ENCODE measurements at places on chromosomes 11 and 22.

DNA sequence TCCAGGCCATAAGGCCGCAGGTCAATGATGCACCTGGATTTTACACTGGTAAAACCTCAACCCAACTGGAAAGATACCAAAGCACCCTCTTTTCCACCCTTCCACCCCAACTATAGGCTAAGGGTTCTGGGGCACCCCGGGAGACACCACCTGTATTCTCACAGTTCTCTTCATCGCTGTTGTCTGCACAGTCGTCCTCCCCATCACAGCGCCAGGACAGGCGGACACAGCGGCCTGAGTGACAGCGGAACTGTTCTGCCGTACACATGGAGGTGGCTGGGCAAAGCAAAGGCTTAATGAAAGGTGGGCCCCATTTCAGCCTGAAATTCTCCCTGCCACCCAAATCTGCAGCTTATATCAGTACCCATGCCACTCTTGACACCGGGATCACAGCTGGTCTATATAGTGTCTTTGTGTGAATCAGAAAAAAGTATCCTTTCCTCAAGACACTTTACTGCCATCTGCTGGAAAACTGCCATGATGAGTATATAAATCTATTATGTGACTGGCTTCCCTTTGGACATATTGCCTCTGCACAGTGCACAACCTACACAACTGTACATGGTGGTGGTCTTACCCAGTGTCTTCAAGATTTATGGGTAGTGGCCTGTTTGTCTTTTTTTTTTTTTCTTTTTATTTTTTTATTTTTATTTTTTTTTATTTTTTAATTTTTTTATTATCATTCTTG, 21.5 kb downstream of the LRP4 start:
- peak; percentile 29 for DNase-seq

- DNase-seq, result no peak
Measured at GRCh38 chr11:119367661-119368120, 13.8 kb downstream of the USP2 start.

DNA sequence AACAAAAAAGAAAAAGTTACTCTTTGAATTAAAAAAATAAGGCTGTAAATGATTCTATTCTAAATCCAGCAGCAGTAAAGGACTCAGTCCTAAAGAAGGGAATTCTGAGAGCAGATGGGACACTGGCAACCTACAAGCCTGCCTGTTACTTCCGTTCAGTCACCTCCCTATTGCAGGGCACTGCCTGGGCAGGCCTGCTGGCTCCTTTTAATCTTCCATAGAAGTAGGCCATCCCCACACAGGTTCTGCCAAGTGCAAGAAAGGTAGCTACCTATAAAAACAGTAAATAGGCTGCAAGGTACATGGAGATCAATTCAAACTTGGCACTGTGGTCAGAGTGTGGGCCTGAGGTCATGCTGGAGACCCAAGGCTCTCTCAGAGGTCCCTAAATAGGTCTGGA, 136.4 kb downstream of the TRIM44 start:
- DNase-seq, result no peak

GRCh38 chr22:29737251-29738117, 17.7 kb downstream of the CABP7 start:
- no peak for DNase-seq

- DNase-seq, result no peak
Measured at GRCh38 chr22:17097701-17098100, 12.9 kb downstream of the IL17RA start.

DNA sequence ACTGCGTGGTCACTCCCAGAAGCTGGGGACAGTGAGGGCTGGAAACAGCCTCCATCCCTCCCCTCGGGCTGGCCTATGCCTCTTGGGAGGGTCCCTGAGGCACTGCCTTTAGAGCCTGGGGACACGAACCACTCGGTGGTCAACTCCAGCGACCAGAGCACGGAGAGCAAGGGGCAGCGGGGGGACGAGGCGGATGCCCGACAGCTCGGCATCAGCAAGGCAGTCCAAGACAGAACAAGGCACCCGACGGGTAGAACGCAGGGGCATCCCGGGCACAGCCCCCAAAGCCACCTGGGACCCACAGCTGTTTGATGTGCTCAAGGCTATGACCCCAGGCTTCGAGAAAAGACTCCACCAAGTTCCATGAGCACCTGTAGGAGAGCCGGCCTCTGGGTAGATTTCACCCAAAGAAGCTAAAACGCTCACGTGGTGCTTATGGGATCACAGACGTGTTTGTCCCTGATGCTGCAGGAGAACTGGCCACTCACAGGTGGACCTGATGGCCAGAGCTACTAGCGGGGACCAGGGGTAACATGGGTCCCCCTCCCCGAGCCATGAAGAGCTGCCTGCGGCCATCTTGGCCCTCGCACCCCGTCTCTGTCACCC, 510 bp upstream of the LSP1 start:
- no peak for DNase-seq

- no peak for DNase-seq
Measured at GRCh38 chr11:18253233-18253632, 4.8 kb upstream of the SAA2 start.

DNA sequence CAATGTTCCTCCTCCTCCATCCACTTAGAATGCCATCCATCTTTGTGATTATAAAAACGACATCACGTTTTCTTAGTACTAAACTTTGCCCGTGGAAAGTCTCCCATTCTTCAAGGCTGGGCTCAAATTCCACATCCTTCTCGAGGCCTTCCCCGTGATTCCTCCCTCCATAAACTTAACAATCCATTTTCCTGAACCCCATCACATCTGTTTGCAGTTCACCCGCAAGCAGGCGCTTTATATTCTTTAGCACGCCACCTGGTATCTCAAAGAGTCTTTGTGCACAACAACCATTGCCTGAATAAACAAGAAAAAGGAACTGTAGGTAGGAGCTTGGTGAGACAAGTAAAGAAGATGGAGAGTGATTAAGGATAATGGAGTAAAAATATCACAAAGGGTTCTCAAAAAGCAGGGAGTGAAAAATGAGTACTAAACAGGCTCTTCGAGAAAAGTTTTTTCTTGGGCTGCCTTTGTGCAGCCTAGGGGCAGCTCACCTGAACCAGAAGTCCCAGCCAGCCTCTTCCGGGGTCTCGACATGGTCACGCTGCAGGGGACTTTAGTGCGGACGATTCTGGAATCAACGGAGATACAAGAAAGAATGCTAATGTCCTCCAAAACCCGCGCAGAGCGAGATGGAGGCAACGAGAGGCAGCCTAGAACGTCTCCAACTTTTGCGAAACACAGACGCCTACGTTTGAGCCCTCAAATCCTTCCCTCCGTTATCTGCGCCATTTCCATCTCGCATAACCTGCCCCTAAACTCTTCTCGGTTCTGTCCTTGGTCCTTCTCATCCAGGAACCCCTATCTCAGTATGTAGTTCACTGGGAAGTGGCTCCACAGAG, 585 bp downstream of the THYN1 start:
- DNase-seq, result no peak

DNA sequence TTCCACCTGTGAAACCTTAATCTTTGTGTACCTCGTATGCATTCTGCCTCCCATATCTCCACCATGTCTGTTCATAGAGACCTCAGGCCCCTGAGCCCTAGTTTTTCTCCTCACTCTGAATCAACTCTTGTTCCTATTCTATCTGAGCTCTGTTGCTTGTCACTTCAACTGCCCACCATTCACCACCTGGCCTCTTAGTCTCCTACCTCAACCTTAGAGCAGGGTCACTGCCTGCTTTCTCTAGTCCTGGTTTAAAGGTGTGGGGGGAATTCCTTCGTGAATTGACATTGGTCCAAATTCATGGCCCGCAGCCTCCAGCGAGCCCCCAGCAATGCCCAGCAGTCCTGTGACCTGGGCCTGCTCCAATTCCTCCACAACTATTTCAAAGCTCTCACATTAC, 39.4 kb upstream of the TUB start:
- DNase-seq, result no peak

GRCh38 chr11:111654601-111655000, 52.4 kb downstream of the SIK2 start:
- DNase-seq, result no peak

DNA sequence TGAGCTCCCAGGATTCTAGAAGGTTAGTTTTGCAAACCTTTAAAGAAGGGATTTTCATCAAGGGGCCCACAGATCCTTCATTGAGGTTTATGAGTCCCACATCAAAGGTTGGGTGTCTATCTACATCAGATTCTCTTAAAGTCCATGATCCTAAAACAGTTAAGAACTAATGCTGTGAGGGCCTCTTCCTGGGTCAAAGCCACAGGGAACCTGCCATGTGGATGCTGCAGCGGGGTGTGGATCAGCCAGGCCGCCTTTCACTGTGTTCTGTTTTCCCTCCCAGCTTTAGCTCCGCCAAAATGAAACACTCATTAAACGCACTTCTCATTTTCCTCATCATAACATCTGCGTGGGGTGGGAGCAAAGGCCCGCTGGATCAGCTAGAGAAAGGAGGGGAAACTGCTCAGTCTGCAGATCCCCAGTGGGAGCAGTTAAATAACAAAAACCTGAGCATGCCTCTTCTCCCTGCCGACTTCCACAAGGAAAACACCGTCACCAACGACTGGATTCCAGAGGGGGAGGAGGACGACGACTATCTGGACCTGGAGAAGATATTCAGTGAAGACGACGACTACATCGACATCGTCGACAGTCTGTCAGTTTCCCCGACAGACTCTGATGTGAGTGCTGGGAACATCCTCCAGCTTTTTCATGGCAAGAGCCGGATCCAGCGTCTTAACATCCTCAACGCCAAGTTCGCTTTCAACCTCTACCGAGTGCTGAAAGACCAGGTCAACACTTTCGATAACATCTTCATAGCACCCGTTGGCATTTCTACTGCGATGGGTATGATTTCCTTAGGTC, 5.3 kb downstream of the SERPIND1 start:
- no peak for DNase-seq

DNA sequence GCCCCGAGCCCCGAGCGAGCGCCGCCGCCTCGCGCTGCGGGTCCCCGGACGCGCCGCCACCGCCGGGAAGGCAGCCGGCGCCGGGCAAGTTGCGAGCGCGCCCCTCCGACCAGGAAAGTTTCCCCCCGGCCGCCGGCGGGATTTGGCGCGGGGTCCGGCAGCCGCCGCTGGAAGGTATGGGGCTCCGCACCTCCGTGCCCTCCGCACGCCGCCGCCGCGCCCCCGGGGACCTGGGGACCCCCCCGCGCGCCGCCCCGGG, 281 bp downstream of the TSPAN18 start:
- DNase-seq, result no peak

DNA sequence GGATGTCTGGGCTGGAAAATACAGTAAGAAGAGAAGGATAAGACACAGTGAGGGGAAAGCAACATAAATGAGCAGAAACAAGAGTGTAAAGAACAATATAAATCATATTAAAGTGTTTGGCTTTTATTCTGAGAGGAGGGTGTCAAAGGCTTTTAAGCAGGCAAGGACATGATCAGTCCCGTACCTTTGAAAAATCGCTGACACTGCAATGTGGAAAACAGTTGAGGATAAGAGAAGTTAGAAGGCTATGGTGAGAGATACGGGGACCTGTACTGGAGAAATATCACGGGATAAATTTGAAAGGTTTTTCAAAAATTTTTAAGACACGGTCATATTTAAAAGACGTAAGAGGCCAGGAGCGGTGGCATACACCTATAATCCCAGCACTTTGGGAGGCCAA, 30.3 kb downstream of the CDON start:
- no peak for DNase-seq

DNA sequence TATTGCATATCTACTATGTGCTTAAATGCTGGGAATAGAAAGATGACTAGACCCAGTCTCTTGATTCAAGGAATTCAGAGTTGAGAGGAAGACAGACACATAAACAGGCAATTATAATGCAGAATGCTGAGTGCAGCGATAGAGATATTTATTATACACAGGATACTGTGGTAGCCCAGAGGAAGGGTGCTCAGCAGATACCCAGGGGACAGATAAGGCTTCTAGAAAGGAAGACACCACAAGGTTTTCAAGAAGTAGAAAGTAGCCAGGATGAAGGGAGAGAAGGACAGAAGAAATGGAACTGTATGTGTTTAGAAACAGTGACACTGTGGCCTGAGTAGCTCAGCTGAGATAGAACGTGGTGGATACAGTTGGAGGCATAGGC, 79.4 kb upstream of the NNMT start:
- peak; percentile 22 for DNase-seq

GRCh38 chr11:78379039-78379670, 38.5 kb downstream of the GAB2 start:
- DNase-seq, result no peak

Measured in CD4-positive, alpha-beta T cell treated with Interleukin-21 for 1 hour (primary cell).